Stimulated activated CD4-positive, alpha-beta T cell treated with anti-CD3 and anti-CD28 coated beads, Interleukin-12 subunit alpha, Interleukin-12 subunit beta, amount 100 ng/mL, for 24 hours (primary cell): ENCODE measurements at places on chromosomes 16 and 17.

- DNase-seq: no peak
Observed at GRCh38 chr16:65312071-65312470, 190.2 kb upstream of the CDH11 start.

DNA sequence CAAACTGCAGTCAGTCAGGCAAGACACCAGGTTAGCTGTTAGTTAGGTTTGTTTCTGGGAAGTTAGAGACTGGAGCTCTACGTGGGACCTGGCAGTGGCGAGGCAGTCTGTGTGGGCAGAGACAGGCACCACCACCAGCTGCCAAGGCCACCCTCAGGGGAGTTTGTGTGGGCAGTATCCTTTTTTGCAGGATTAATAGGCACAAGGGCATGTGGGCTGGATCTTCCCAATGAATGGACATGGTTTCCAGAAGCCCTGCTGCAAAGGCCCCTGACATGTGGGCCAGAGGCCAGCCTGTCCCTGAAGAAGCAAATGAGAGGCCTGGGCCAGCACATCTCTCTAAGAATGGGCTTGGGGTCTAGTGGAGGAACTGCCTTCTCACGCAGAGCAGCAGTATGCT is 19.2 kb upstream of the SREBF1 start:
- DNase-seq: no peak

- no peak for DNase-seq
Observed at GRCh38 chr16:31224092-31224955, 7.4 kb upstream of the PYDC1 start.

DNA sequence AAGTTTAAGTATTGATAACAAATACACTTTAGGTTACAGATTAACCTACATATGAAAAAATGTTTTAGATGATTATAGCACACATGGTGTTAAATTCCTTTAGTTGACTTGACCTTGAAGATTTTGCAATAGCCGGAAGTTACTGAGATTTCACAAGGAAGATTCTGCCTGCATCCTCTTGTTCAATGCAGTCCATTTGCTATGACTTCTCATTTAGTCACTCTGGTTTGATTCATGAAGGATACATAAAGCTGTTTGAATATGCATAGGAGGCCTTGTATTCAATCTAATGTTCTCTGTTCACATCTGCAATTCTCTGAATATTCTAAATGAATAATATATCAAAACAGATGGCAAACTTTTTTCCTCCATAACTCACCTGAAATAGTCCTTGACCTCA is 870.2 kb upstream of the GOT2 start:
- no peak for DNase-seq

- no peak for DNase-seq
Observed at GRCh38 chr17:8048236-8048635, 9.4 kb downstream of the ALOX15B start.

- DNase-seq: peak; percentile 89
Observed at GRCh38 chr17:16584273-16584995, 15.4 kb upstream of the ZNF287 start.

DNA sequence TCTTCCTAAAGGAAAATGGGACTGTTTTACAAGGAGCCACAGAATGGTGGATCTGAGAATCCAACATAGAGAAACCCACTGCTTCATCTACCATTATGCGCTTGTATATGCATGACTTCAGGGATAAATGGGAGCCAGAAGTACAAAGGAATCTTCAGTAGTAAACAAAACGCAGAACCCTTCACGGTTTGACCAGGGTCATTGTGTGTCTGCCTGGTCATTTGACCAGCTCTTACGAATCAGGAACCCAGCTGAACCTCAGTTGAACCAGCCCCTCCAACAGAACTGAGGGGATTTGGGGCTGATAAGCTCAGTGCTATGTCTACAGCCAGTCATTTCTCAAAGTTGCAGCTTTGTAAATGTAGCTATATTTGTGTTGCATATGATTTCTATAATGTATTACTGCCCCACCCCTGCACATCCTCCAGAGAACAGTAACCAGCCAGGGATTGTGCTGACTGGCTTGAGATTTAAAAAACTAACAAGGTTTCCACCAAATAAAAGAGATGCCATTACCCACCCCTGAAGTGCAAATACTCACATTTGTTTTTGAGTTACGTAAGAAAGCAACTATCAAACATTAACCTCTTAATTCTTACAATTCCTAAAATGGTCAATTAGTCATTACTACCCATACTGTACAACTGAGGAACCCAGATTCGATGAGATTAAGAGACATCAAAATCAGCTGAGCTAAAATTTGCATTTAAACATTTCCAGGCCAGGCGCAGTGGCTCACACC is 6.3 kb downstream of the CMTM4 start:
- no peak for DNase-seq

GRCh38 chr17:47286198-47286914 is 32.7 kb downstream of the ITGB3 start:
- no peak for DNase-seq

- no peak for DNase-seq
Observed at GRCh38 chr17:63525190-63525946, 2.2 kb downstream of the KCNH6 start.

GRCh38 chr17:18141210-18141803 is 32.8 kb downstream of the MYO15A start:
- no peak for DNase-seq

DNA sequence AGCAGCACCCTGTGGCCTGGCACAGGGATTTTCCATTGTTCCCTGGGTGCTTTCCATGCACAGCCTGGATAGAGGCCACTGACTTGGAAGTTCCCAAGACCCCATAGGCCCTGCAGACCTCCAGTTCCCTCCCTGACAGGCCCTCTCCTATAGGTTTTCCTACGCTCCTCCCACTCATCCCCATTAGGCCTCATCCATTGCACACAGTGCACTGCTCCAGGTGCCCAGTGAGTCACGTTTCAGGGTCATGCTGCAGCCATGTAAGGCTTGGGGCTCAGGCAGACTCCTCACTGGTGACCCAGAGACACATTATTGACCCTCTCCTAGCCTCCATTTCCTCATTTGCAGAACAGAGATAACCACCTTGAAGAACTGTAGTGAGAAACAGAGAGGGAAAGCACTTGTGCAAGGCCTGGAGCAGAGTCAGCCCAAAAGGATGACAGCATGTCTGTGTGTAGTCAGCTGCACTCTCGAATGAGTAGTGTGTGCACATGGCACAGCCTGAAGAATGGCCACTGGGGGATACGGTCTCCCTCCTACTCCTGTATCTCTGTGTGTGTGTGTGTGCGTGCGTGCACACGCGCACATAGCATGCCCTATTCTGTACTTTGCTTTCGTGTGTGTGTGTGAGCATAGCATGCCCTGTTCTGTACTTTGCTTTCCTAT is 26.8 kb downstream of the DRC3 start:
- DNase-seq: no peak
